ENCODE measurements at places on chromosomes 7 and 10.

DNA sequence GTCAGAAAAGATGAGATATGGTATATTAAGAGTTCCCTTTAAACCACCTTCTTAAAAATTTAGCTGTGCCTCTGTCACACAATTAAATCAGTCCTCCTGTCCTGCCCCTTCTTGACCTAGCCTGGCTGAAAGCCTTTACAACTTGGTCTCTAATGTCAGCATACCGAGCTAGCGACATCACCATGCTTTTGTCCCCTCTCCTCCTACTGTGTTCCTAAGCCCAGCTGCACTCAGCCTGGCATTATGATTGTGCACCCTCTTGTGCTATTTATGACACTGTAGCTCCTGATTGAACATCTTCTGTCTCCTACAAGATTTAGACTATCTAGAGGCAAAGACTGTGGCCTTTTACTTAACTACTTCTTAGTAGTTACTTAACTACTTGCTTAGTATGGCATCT lies 29.2 kb downstream of the TDRD1 start:
- DNase-seq: no peak

DNA sequence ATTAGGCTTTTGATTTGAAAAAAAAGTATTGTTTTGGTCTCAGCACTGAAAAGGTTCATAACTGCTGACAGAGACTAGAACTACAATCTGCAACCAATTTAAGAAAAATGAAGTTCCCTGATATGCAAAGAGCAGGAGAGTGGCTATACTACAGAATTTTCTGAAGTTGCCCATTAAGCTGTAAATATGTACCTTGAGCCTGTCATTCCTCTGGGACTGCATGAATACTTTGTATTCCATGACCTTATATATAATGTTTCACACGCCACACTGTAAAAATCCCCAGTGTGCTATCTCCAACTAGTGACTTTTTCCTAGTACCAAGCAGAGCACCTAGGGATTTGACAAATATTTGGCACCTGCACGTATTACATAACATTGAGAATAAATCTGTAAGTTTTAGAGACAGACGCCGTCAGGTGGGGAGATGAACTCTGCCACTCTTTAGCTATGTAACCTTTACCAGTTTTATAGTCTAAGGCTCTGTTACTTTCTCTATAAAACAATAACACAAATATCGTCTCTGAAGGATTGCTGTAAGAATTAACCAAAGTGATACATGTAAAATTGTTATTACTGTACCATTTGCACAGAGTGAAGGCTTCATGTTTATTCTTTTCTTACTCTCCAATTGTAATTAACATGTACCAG lies 235.4 kb downstream of the MAGI2 start:
- DNase-seq: no peak

DNA sequence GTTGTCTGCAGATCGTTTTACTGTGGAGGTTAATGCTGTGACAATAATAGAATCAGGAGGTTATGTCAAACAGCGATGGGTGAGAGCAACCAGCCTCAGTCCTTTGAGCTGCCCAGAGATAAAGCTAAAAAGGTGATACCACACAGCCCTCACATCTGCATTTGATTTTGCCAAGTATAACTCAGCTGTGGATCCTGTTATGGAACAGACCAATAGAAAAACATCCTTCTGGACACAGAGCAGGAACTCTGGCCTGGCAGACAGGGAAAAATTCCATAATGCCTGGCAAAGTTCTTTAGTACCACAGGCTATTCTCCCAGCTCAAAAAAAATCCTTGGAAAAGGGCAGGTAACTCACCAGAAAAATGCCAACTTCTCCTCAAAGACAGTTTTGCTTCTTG lies 87.1 kb upstream of the PDLIM1 start:
- DNase-seq: no peak

- DNase-seq: no peak
These were observed 56.9 kb upstream of the MYL10 start for GRCh38 chr7:101686030-101686429.

Data from activated CD4-positive, CD25-positive, alpha-beta regulatory T cell treated with anti-CD3 and anti-CD28 coated beads, Interleukin-2, amount 50 U/mL, for 72 hours (primary cell).